ENCODE measurements at places on chromosomes 11 and 22.

DNA sequence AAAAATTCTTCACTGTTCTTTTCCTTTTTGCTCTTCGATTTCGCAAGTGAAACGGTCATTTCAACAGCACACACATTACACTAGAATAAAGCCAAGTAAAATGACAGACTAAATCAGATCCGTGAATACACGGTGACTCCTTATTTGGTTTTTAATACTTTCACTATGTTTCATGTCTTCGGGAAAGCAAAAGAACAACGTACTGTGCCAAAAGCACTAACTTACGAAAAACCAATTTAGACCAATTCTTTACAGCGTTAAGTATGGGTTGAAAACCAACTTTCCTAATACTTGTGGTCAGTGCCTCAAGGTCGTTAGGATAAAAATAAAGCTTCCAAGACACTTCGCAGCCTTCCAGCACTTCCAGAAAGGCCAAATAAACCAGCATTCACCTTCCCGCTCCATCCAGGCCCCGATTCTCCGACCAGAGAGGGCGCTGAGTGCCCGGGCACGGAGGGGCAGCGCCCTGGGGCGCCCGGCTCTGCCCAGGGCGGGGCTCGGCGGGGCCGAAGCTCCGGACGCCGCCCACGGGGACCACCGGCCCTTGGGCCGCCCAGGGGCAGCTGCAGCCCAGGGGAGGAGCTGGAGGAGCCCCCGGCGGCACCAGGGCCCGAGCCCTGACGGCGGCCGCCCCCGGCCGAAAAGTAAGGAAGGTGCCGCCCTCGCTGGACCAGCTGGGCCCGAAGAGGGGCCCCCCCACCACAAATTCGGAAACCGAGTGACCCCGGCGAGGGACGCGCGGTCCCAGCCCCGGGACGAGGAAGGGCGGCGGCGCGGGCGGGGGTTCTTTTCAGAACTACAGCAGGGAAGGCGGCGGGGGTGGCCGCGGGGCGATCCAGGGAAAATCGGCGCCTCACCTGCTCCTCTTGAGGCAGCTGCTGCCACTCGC lies 499 bp downstream of the ATL3 start:
- DNase-seq, result peak; percentile 40

GRCh38 chr22:48894064-48894671 lies 933.5 kb downstream of the BRD1 start:
- no peak for DNase-seq

- DNase-seq, result peak; percentile 77
Measured at GRCh38 chr11:13343931-13344717, 66.5 kb downstream of the BMAL1 start.

DNA sequence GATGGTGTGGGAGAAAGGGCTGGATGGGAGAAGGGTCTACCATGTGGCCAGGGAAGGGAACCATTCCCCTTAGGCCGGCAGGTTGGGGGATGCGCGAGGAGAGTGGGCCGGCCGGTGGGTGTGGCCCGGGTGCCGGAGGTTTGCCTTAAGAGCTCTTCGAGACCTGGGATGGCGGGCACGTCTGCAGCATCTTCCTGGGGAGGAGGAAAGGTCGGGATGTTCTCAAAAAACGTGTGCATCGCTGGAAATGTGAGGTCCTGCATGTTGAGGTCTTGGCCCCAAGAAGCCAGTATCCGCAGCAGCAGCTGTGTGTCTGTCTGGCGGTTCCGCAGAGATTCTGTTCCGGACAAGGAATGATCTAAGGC lies 1.4 kb downstream of the NAV2 start:
- peak; percentile 11 for DNase-seq

- DNase-seq, result no peak
Measured at GRCh38 chr11:134783234-134783633, 371.2 kb upstream of the B3GAT1 start.

DNA sequence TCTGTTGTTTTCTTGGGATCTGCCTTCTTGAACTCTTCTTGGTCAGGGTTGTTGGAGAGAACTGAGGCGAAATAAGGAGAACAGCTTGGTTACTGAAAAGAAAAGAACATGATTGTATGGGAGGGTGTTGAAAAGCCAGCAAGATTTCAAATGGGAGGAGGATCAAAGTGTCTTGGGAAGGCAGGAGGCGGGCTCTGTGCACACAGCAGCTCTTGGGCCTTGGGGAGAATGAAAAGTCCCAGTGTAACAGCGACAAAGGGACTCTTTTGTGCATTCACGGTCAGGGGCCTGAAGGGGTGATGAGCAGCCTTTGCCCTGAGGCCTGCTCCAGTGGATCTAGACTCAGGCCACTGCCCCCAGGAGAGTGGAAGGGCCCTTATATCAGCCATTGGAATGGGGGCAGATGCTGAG lies 135.4 kb downstream of the ADAMTS15 start:
- DNase-seq, result no peak

- no peak for DNase-seq
Measured at GRCh38 chr11:15333407-15333806, 218.7 kb downstream of the INSC start.

- DNase-seq, result no peak
Measured at GRCh38 chr11:134151083-134151747, 72.6 kb downstream of the NCAPD3 start.

DNA sequence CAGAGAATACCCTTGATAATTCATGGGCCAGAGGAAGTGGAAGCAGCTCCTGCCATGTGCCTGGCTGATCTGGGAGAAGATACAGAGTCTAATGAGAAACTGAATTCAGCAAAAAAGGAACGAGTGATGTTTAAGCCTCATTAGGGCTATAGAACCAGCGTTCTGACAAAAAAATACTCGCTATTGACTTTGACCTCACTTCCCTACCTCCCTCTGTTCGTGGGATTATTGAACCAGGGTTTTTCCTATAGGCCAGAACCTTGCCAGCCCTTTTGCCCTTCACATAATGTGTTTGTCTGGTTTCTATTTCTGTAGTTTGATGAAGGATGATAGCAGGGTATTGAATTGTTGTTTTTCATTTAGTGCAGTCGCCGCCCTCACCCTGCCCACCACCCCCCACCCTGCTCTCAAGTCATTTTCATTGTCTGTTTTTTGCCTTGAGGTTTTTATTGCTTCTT lies 7.6 kb upstream of the RBFOX2 start:
- no peak for DNase-seq

DNA sequence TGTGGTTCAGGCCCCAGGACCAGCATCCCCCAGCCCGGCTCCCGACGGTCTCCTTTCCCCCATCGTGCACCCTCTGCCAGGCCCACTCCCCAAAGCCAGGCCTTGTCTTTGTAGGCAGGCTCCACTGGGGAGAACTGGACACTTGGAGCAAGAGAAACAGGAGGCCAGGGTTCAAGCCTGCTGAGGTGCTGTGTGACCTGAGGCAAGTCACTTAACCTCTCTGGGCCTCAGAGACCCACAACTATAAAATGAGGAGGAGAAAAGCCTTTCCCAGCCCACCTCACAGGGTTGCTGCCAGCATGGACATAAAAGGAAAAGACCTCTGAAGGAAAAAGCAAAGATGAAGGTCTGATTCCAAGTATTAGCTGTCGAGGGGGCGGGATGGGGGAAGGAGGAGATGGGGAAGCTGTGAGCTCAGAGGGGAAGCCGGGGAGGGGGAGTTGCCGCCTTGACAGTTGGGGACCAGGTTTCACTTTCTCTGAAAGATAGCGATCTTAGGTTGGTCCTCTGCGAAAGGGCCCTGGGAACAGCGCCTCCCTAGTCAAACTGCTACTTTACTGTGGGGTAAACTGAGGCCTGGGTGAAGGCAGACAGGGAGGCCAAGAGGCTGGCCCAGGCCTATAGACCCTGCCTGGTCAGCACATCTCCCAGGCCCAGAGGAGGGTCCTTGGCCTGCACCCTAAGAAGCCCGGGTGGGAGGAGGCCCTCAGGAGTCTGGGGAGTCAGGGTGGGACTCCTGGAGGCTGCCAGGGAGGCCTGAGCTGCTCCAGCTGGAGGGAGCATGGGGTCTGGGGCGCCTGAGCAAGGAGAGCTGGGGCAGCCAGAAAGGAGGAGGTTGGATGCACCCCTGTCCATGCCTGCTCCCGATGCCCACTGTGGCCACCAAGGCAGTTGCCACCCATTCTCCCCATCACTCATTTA lies 991 bp upstream of the OSM start:
- DNase-seq, result no peak

GRCh38 chr11:32088117-32088941 lies 2.5 kb upstream of the RCN1 start:
- peak; percentile 81 for DNase-seq

- no peak for DNase-seq
Measured at GRCh38 chr11:74403607-74404321, 5.5 kb upstream of the PGM2L1 start.

DNA sequence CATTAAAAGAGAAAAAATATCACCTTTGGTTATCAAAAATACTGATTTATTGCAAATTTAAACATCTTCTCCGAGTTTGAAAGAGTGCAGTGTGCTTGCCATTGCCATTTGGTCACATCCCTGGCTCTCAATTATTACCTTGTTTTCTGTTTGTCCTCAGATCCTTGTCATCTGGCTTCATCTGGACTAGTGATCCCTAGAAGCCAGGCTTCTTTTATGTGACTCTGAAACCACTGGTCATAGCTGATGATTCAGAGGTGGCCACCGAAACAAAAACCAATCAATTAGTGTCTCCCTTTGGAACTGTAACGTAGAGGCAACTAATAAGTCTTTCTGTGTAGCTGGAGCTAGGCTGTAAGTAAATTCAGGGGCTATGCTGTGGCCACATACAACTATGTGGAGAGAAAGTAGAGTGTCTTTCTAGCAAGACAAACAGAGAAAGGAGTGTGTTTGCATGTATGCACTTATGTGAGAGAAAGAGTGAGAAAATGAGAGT lies 237.9 kb downstream of the LUZP2 start:
- no peak for DNase-seq

DNA sequence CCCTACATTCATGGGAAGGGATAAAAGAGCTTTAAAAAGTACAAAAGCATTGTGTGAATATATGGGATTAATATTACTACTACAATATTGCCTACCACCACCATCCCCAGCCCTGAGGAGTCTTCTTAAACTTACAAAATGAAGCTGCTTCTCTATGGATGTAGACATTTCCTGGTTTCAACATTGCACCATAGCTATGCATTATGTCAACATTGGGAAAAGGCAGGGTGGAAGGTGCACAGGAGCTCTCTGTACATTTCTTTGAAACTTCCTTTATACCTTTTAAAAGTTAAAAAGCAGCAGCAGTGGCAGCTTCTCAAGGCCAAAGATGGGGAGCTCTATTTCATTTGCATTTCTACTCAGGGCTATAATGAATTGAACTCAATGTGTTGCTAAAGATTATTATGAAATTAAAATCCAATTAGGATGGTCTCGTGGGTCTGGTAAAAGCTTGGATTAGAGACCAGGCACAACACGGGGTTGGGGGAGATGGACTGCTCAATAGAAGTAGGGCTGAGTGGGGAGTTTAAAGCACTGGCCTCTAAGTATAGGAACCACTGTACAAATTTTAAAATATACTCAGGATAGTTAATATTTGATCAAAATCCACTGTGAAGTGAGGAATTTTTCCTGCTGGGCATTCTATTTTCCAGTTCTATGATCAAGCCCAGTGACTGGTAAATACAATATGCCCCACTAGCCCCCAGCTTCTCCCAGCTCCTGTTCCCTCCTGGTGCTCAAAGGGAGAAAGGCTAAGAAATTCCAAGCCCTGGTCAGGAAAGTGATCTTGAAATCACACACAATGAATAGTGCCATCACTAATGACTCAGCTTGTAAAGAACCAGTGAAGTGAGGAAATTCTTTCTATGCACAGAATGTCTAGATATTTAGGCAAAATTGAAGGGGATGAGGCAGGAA lies 362.7 kb upstream of the CCDC90B start:
- no peak for DNase-seq

DNA sequence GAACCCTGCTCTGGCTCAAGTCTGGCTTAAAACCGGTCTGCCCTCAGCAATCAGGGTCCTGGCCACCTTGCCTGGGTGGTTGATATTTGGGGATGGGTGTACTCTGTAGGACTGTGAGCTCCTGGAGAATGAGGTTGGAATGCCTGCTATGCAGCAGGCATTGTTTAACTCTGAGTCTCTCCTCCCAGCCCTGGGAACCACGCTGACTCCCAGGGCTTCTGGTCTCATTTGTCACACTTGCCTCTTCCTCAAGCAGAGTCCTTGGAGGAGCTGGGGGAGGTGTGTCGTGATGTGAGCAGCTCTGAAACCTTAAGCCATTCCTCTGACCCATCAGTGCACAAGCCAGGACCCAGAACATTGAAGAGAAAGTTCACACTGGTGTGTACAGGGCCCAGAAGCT lies 340.1 kb downstream of the MN1 start:
- peak; percentile 66 for DNase-seq

DNA sequence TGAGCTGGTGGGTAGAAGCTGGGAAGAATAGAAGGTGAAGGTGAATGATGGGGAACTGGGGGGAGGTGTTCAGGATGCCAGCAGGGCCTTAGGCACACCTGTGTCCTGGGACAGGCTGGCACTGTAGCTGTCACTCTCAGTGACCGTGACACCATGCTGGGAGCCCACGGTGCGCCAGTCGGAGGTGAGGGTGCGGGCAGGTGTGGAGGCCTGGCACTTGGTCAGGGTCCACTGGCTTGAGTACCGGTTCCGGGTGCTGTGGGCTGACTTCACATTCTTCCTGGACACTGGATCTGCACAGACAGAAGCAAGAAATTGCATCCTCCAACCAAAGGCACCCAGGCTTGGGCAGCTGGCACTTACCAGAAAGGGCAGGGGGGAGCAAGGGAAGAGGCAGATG lies 103.8 kb downstream of the CEP164 start:
- no peak for DNase-seq

DNA sequence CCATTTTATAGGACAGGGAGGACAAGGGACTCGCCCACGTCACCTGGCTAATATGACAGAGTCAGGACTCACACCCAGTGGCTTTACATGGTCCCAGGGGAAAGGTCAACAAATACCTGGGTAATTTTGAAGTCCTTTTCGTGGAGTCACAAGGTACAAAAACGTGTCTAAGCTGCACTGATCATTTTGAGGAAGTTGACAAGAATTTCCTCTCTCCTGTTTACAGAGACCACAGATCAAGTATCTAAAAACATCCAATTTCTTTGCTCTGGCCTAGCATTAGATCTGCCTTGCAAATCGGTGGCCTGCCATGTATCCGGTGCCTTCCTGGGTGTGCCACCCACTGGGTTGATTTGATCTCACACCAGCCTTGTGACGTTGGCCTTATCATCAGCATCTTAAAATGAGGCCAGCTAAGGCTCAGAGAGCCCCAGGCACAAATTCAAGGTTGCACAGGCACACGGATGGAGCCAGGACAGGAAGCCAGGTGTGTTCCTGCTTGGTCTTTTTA lies 17.6 kb downstream of the GDPD5 start:
- no peak for DNase-seq

DNA sequence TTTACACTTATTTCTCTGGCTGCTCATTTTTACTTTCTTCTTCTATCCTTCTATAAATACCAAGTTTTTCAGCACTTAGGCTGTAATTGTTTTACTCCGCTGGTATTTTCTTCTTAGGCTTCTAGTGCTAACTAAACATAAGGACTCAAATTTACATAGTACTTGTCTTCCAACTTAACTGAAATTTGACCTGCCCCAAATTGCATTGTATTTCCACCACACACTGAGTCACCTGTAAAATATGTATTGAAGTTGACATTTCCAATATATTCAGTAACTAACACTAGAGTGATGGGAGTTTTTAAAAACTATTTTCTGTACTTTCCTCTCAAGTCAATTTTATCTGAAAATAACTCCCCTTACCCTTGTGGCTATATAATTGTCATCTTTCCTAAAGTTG lies 1794.1 kb upstream of the RAG2 start:
- no peak for DNase-seq

GRCh38 chr11:20670932-20671403 lies 1.6 kb downstream of the NELL1 start:
- DNase-seq, result no peak

GRCh38 chr11:84993386-84993785 lies 633.8 kb downstream of the DLG2 start:
- DNase-seq, result no peak

- no peak for DNase-seq
Measured at GRCh38 chr11:15911377-15912044, 444.8 kb downstream of the SOX6 start.

- DNase-seq, result no peak
Measured at GRCh38 chr11:131832079-131832478, 461.7 kb downstream of the NTM start.

Data from kidney capillary endothelial cell (primary cell).